Activated T-helper 9 cell treated with anti-CD3 and anti-CD28 coated beads, Interleukin-2, amount 50 U/mL, for 16 hours (primary cell): ENCODE measurements at places on chromosomes 6 and 20.

- no peak for DNase-seq
These were observed 175.6 kb downstream of the AIG1 start for GRCh38 chr6:143236151-143236798.

- no peak for DNase-seq
These were observed 54.1 kb downstream of the UBE2V1 start for GRCh38 chr20:50058662-50059402.

- DNase-seq: no peak
These were observed 10.3 kb upstream of the PRSS16 start for GRCh38 chr6:27237089-27237803.

DNA sequence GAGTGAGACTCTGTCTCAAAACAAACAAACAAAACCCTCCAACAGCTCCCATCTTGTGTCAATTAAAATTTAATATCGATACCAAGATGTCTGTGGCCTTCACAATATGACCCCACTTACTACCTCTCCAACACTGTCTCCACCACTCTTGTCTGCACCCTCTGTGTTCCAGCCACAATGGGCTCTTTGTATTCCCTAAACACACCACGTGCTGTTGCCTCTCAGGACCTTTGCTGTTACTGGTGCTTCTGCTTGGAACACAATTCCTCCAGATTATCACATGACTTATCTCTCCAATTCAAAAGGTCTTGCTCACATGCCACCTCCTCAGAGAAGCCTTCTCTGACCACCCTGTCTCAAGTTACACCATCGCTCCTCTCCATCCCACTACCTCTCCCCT, 6.0 kb upstream of the HCK start:
- no peak for DNase-seq

GRCh38 chr6:11869672-11870340, 91.2 kb upstream of the ADTRP start:
- DNase-seq: no peak

DNA sequence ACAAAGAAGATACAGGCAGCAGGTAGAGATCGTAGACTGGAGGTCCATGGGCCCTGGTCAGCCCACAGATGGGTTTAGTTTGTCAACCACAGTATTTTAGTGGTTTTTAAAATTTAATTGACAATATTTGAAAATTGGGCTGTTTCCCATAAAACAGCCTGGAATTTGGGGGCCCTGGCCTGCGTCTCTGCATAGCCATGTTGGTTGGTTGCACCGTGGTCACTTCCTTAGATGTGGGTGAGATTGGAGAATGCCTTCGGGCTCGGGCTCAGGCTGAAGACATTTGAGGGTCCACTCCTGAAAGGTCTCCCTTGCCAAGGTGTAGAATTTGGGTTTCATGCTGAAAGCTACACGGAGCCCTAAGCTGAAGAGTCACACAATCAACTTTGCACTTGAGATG, 7.7 kb downstream of the DUSP22 start:
- DNase-seq: no peak

DNA sequence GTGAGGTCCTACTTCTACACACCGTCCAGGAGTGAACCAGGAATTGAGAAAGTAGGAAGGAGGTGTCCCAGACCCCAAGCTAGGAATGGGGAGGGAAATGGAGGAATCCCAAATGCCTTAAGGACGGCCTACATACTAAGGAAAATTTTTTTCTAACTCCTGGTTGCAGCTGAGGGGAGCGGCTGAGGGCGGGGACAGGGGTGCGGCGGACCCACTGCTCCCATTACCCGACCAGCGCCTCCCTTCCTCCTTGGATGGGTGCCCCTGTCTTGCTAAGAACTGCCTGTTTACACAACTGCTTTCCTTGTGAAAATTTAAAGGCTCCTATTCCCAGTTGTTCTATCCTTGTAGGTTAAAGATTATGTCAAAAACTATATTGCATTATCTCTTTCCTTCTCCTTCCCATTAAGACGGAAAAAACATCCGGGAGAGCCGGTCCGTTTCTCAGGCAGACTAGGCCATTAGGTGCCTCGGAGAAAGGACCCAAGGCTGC, 699 bp upstream of the HSPA1B start:
- DNase-seq: no peak

- DNase-seq: no peak
These were observed 777.5 kb downstream of the MAFB start for GRCh38 chr20:39911497-39911896.

GRCh38 chr20:36454698-36455427, 86.5 kb upstream of the MYL9 start:
- DNase-seq: no peak

- DNase-seq: no peak
These were observed 8.1 kb upstream of the HSPA12B start for GRCh38 chr20:3724356-3724755.

GRCh38 chr20:44851545-44851944, 34.0 kb upstream of the YWHAB start:
- no peak for DNase-seq

GRCh38 chr6:16279243-16279642, 40.9 kb downstream of the GMPR start:
- no peak for DNase-seq

- no peak for DNase-seq
These were observed 22.0 kb downstream of the CENPW start for GRCh38 chr6:126361832-126362440.

DNA sequence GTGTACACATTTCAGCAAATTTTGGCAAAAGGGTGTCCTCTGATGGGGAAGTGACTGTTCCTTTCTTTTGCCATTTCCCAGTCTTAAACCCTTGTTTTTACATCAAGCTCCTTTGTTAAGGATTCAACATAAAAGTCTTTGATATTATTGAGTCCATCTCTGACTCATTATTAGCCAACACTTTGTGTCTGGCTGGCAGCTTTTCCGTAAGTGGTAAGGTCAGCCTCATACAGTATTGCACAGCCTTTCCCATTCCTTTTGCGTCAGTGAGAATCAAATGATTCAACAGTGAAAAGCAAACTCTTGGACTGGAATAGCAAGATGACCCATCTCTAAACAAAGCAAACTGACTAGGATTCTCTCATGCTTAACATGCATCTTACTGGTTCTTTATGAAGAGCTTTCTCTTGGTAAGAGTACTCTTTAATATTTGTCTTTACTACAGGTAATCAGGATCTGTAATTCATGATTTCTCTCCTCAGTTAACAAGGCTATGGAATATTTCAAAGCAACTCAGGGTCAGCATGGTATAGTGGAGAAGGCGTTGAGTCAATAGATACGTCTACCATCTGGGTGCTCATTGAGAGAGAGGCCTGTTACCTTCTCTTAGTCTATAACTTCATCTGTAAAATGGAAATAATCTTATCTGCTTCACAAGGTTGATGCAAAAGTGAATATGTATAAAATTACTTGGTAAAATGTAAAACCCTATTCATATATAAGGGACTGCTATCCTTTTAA, 183.6 kb downstream of the PRL start:
- DNase-seq: no peak

- DNase-seq: no peak
These were observed 60.0 kb downstream of the TOX2 start for GRCh38 chr20:43974695-43975094.

GRCh38 chr20:43911066-43911465, 3.6 kb upstream of the TOX2 start:
- DNase-seq: no peak

GRCh38 chr6:34580707-34581560, 24.8 kb upstream of the SPDEF start:
- DNase-seq: no peak

DNA sequence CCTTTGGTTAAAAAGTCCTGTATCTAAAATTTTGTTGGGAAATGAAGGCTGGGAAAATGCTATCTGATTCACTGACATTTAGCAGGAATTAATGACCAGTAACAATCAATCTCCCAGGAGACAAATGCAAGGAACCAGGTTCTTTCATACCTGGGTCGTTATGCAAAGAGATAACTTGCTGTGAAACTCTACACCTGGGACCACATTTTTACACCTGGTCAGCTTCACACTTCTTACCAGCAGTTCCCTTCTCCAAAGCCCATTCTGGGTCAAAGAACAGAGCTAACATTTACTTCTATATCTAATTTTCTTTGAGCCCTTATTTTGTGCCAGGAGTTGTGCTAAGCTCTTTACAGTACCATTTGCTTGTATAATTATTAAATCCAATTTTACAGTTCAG, 27.4 kb upstream of the STXBP5 start:
- DNase-seq: no peak

- no peak for DNase-seq
These were observed 48.3 kb upstream of the IPCEF1 start for GRCh38 chr6:154404791-154405400.

DNA sequence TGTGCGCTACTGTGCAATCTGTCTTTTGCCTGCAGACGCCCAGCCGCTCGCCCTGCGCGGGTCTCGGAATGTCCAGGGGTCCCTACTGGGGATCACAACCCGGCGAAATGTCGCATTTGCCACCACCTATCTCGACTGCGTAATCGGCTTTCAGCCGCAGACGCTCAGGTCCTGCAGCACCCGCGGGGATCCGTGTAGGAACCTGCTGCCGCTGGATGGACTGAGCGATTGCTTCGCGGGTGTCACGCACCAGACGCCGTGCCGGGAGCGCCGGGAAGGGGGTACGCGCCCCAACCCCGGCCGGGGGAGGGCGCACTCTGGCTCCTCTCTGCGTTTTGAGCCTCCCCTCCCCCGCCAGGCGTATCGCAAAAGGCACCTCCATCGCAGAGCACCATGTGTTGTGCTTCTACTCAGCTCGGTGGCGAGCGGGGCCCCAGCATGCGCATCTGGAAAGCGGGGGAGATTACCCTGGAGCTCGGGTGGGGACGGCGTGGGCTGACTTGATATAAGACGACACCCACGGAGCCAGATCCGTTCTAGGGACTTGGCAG, 747 bp upstream of the PTPRA start:
- peak; percentile 66 for DNase-seq

GRCh38 chr20:9051508-9051907, 17.4 kb upstream of the PLCB4 start:
- DNase-seq: no peak

GRCh38 chr6:148934539-148934938, 187.7 kb downstream of the UST start:
- no peak for DNase-seq

DNA sequence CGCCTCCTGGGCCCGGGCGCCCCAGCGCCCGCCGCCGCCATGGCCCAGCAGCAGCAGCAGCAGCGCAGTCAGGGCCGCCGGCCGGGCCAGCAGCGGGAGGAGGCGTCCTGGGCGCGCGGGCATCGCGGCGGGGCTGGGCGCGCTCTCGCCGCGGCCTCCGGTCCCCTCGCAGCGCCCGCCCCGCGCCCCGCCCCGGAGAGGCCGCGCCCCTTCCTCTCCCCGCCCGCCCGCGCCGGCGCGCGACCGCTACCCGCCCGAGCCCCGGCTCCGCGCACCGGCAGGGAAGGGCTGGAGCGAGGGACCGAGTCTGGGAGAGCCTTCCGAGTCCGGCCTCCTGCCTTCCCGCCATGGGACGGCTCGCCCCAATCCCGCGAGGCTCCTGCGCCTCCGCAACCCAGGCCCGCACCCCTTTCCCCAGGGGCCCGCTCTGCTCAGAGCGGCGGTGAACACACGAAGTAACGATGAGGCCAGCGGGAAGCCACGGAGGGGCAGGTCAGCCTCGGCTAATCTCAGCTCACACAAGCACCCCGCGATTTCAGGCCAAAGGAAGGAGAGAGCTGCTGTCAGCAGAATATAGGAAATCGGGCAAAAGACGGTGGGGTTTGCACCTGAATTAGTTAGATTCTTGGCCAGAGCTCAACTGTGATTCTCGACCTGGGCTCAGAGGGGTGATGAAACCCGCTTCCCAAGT, at the start of gene TXNDC5:
TSS of gene TXNDC5 (minus strand) at position 135 of the 691 bp plus-strand sequence. CDS start at position 123, 12 bp downstream.
- peak; percentile 67 for DNase-seq

- no peak for DNase-seq
These were observed 82.2 kb downstream of the PRDM1 start for GRCh38 chr6:106168097-106168888.

GRCh38 chr6:128114164-128114563, 213.3 kb upstream of the THEMIS start:
- DNase-seq: no peak

- no peak for DNase-seq
These were observed 3.2 kb downstream of the TTBK1 start for GRCh38 chr6:43246301-43247113.

DNA sequence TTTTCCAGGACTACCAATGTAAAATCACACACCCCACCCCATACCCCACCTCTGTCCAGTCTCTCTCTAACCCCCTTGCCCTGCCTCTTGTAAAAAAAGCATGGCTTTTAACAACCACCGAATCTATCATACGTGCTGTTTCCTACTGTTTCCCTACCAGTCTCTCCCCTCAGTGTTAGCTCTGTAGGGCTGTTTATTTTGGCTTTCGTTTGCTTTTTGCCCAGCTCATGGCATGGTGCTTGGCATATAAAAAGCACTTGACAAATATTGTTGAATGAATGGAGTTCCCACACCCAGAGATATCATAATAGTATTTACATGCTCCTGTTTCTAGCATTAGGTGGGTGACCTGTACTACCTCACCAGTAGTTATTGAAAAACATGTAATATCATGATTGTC, 148.2 kb downstream of the OPRM1 start:
- DNase-seq: no peak

DNA sequence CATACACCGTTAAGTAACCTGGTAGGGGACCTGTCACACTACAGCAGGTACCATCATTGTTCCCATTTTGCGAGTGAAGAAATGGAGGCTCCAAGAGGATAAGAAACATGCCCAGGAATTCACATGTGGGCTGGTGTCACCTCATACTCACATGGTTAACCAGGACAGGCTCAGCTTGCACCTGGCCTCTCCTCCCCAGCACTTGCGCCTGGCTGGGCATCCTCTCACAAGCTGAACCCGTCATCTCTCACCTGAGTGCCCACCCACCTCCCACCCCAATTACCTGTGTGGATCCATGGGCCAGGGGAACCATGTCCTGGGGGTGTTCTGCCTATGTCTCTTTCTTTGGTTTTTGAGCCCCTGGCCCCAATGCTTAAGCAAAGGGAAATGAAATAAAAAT, 1.5 kb downstream of the SFTA2 start:
- DNase-seq: no peak

DNA sequence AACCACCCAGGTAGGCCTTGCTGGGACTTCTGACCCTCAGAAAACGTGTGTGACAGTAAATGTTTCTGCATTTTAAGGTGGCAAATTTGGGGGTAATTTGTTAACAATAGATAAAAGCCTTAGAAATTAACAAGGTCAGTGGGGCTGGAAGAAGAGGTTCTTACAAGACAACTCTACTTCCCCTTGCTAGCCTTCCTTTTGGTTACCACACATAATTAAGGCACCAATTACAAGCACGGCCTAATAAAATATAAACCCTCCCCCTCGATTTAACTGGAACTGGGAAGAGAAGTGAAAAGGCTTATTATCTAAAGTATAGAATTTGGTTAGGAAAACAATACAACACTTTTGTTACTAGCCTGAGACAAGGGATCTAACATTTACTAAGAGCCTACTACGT, 38.8 kb downstream of the ELOVL5 start:
- DNase-seq: no peak

GRCh38 chr6:51513891-51514747, 573.3 kb downstream of the PKHD1 start:
- no peak for DNase-seq
